ENCODE measurements at places on chromosomes 13 and 19.

DNA sequence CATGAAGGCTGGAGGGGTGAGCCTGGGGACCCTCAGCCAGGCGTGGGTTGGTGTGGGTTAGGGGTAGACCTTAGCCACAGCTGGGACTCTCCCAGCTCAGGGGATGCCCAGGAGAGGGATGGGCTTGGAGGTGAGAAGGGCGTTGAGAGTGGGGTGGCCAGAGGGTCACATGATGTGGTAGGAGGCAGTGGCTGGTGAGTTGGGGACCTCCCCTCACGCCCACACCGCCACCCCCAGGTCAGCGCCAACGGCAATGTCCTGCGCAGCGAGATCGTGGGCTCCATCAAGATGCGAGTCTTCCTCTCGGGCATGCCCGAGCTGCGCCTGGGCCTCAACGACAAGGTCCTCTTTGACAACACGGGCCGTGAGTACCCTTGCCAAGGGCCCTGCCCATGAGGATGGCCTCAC is 28.5 kb downstream of the AP1M1 start:
- DNase-seq: no peak

DNA sequence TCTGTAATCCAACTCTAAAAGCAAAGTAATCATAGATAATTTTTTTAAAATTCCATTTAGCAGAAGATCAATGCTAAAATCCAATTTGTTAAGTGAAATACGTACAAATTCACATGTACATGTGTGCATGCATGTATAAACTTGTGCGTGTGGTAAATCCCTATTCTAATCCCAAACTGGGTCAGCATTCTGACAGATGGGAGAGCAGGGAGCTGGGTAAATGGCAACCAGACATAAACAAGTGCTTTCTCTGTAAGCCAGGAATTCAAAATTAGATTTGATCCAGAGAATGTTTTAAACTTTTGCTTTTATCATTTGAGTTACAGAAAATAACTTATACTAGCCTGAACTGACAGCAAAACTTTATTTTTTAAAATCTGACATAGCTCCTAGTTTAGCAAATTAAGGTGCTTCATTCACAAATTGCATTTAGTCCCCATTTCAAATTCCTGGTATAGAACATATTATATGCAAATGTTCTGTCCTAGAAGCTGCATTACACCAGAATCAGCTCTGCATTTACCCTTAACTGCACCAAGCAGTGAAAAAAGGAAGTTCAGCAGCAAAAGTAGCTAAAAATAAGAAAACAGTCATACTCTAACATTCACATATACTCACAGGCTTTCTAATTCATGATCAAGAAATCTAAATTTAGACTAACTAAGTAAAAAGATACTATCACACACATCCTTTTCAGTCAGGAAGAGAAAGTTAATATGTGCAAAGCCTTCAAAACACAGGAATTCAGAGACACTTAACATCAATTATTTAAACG is 32.6 kb downstream of the UBL3 start:
- no peak for DNase-seq

- no peak for DNase-seq
Measured at GRCh38 chr13:86892330-86892729, 778.8 kb upstream of the SLITRK5 start.

GRCh38 chr13:49858178-49858856 is 65.8 kb upstream of the KPNA3 start:
- DNase-seq: no peak

- DNase-seq: no peak
Measured at GRCh38 chr19:54062643-54063042, 1.1 kb downstream of the VSTM1 start.

GRCh38 chr13:46613409-46614049 is 60.6 kb downstream of the LRCH1 start:
- no peak for DNase-seq

GRCh38 chr13:27541386-27541785 is 78.9 kb downstream of the LNX2 start:
- no peak for DNase-seq

DNA sequence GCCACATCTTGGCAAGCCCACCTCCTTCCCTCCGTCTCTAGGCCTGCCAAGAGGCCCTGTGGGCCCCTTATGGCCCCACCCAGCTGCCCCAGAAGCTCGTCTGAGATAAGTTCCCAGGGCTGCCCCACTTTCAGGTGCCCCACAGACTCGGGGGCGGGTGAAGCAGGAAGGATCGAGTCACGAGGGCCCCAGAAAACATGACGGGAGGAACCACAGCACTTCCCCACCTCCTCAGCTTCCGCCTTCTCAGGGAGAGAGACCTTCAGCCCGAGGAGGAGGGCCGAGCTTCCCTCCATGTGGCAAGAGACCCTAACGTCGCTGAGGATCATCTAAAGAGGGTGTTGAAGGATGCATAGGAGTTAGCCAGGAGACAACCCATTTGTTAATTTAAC is 4.5 kb upstream of the IL12RB1 start:
- peak; percentile 70 for DNase-seq

DNA sequence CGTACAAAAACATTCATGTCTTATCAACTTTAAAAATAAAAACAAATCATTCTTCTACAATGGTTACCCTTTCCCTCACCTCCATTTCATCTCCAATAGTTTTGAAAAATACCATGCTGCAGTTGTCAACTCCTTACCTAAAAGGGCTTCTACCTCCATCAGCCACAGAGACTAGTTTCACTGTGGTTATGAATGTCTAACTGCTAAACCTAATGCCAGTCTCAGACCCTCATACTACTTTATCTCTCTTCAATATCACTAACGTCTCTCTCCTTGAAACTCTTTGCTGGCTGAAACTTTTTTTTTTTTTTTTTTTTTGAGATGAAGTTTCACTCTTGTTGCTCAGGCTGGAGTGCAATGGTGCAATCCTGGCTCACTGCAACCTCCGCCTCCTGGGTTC is 27.1 kb downstream of the LNX2 start:
- DNase-seq: no peak

DNA sequence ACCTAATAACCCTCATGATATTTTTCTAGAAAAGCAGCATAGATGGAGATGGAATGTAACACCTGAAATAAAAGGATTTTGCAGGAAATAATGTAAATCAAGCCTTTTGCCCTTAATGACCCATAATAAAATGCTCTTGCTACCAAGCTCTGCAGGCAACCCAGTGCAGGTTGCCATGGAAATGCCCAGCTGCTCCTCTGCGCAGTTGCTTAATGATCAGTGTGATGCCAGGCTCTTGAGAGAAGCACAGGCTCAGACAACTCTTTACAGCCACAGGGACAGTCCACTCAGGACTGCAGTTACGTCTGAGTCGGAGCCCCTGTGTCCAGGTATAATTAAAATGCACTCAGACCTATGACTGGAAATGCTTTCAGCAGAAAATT is 165.5 kb downstream of the LACC1 start:
- no peak for DNase-seq

DNA sequence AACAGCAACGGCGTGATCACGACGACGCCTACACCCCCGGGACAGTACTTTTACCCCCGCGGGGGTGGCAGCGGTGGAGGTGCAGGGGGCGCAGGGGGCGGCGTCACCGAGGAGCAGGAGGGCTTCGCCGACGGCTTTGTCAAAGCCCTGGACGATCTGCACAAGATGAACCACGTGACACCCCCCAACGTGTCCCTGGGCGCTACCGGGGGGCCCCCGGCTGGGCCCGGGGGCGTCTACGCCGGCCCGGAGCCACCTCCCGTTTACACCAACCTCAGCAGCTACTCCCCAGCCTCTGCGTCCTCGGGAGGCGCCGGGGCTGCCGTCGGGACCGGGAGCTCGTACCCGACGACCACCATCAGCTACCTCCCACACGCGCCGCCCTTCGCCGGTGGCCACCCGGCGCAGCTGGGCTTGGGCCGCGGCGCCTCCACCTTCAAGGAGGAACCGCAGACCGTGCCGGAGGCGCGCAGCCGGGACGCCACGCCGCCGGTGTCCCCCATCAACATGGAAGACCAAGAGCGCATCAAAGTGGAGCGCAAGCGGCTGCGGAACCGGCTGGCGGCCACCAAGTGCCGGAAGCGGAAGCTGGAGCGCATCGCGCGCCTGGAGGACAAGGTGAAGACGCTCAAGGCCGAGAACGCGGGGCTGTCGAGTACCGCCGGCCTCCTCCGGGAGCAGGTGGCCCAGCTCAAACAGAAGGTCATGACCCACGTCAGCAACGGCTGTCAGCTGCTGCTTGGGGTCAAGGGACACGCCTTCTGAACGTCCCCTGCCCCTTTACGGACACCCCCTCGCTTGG is 966 bp downstream of the JUNB start:
- DNase-seq: peak; percentile 56

DNA sequence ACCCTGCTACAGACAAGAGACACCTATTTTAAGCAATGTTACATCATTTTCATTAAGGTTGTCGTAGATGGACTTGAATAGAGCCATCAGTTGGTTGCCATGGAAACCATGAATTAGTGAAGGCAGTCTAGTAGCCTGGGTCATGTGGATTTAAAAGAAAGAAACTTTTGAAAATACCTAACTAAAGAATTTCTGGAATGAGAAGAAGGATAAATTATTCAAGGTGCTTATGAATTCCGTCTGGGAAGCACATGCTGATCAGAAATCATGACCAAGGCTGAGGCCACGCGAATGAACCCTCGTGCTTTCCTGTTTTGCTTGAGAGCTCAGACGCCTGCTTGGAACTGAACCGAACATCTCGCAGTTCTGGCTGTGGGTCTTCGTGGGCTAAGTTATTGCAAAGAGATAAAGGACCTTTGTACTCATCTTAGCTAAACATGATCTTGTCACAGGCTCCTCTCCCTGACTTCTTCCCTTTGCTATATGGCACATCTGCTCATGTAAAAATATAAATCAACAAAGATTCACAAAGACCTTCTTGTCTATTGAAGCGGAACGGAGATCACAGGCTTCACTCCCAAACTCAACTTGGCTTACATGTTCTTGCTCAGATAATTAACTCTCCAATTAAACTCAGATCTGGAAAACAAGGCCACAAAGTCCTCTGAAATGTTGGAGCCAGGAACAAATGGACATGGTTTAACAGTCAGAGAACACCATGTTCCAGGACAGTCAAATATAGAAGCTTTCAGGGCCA is 140.2 kb downstream of the NUFIP1 start:
- no peak for DNase-seq

DNA sequence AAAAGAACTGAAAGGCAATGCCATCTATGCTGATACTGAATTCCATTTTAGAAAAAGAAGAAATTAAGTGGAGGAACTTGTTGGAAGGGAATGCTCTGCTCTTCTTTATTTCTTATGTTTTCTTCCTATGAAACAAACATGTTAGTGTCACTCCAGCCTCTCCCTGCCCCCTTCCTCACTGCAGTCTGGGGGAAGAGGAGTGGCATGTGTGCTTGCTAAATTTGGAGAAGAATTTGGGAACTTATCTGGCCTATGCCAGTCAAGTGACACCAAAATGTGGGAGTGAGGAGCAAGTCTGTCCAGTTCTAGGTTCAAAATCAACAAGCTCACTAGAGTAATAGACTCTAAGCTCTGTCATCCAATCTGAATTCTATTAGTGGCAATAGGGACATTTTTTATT is 214.6 kb downstream of the RBM26 start:
- no peak for DNase-seq

GRCh38 chr19:18274781-18275356 is 617 bp upstream of the IQCN start:
- DNase-seq: no peak

- DNase-seq: no peak
Measured at GRCh38 chr13:19606152-19606551, 27.3 kb upstream of the MPHOSPH8 start.

DNA sequence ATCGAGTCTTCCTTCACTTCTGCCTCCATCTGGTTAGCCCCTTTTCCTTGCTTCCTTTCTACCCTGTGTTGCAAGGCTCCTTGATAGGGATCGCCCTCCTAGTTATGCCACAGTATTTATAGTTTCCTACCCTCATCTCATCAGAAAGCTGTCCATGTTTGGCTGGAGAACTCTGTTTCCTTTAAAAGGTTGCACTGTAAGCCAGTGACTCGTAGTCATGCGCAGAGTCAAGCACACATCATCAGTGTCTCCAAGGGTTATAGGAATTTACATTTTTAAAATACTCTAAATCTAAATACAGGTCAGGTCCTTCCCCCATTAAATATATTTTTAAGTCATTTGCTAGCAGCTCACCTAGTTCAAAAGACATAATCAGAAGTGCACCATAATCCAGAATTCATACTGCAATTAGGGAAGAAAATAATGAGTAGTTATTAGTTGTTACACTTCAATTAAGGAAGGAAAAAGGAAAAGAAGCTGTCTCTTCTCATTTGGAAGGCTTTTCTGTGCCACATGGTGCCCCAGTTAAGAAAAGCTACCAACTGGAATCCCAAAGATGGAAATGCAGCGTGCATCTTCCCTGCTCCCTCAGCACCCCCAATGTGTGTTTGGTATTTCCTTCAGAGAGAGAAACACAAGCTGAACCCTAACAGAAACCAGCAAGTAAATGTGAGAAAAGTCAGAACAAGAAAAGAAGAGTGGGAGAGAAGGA is 81.0 kb downstream of the GPR12 start:
- no peak for DNase-seq

DNA sequence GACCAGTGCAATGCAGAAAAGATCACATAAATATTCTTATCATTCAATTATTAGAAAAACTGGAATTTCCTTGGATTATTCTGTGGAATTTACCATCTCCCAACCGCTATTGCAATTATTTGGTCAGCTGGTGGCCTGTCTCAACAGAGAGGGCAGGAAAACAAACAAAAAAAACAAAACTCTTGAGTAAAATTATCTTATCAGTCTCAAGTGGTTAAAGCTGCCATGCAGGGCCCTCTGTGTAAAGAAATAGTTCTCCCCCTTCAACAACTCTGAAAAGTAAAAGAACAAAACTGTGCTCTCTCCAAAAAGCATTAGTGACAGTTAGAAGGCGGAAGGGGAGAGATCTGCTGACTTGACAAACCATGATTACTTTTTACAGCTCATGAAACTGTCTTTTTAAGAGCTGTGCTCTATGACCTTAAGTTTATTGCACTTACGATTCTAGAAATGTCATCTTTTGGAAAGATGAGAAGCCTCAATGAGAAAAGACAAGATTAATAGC is 152.3 kb downstream of the DLEU7 start:
- no peak for DNase-seq

DNA sequence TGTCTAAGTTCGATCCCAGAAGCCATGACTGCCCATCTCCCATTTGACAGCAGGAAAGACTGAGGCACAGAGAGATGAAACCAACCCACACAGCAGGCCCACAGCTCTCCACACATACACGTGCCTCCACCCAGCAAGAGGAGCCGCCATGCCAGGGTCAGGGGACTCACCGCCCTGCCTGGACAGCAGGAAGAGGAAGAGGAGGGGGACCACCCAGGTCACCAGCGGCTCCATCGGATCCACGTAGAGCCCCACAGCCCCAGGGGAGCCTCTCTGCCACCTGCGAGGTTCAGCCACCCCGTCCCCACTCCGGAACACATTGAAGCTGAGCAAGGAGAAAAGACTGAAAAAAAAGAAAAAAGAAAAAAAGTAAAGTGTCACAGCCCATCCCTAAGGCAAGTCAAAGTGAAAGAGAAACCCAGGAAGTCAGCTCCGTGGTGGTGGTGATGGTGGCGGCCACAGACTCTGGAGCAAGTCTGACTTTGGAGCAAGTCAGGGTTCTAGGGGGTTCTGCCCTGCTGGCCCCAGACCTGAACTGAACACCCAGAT is at the start of gene IL12RB1:
Gene IL12RB1 (minus strand): TSS at position 345 of the 549 bp plus-strand sequence. CDS start 111 bp downstream, at position 234.
- peak; percentile 38 for DNase-seq
